SJCRH30 (cell line): ENCODE measurements at places on chromosomes 5 and 9.

DNA sequence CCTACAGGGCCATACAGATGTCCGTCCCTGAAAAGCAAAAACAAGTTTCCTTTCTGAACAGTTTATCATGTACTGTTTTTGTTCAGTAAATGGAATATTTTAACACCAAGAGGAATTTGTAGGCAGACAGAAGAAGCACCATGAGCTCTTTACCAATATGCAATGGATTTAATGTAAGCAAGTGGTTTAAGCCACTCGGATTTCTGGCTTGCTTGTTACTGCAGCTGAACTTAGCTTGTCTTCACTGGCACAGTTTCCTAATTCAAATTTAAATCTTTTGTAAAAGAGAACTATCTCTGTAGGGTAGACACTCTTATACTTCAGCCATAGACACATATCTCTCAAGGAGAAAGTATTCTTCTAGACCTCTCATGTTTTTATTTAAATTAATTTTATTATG lies 12.7 kb upstream of the EBF1 start:
- no peak for DNase-seq

DNA sequence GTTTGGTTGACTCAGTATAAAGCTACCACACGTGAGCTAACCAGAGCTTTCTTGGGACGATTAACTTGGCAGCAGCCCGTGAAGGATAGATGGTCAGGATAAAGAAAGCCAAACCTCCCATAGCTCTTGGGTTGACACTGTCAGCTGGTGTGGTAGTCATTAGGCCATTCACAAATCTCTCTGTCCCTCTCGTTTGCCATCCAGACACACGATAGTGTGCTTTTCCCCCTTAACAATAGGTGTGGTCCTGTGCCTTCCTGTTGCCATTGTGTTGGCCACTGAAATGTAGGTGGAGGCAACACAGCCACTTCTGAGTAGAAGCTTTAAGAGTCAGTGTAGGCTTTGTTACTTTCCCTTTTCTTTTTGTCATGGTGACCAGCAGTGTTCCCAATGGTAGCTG lies 11.7 kb downstream of the OR13J1 start:
- no peak for DNase-seq

- DNase-seq: no peak
Measured at GRCh38 chr9:126043681-126044080, 282.9 kb upstream of the MVB12B start.

DNA sequence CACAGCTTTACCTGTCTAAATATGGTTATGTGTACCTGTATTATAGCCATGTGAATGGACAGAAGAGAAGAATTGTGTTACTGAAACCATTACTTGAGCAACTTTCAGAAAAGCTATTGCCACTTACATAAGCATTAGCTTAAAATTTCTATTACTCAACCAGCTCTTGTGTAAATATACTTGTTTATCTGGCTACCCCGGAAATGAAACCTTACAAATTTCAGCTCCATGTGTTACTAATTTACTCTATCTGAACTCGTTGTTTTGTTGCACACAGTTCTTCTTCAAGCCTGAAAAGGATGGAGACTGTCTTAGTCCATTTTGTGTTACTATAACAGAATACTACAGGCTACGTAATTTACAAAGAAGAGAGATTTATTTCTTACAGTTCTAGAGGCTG lies 22.5 kb upstream of the ADAMTSL1 start:
- DNase-seq: no peak

- no peak for DNase-seq
Measured at GRCh38 chr5:142023836-142024235, 11.0 kb upstream of the GNPDA1 start.

DNA sequence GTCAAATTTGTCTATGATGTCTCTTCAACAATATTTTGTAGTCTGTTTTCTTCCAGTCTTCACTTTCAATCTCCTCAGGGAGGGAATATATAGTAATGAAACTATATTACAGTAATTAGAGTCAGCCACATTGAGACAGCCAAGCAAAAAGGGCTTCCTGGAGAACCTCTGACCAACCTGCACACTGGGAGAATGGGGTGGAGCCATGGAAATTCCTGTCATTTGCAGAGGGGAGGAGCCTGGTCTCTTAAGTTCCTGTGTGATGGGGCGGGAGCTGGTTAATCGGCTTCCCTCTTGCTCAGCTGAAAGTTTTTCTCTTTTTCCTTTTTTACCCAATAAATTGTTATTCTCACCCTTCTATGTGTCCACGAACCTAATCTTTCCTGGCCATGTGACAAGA lies 1220.0 kb downstream of the PTPRD start:
- no peak for DNase-seq

GRCh38 chr5:45507178-45507577 lies 189.0 kb downstream of the HCN1 start:
- DNase-seq: peak; percentile 75

- DNase-seq: no peak
Measured at GRCh38 chr5:38643616-38644015, 87.2 kb upstream of the LIFR start.

- DNase-seq: no peak
Measured at GRCh38 chr5:88707216-88707965, 175.6 kb downstream of the MEF2C start.

GRCh38 chr9:4714266-4715016 lies 26.6 kb downstream of the AK3 start:
- no peak for DNase-seq

DNA sequence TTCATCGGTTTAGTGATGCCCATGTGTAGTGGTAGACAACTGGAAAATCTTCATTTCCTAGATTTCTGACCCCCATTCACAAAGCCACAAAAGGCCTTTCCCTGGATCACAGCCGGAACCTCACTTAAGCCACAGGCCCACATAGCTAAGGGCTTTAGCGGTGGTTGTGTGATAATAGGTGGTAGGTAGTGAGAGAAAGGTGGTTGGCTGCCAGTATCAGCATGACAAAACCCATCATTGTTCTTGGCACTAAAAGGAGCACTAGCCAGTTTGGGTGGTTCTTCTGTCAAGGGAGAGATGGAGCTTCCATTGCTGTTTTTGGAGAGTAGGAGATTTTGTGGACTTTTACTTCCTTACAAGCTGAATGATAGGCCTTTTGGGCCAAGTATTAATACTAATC lies 9.7 kb upstream of the SLC36A2 start:
- DNase-seq: no peak

DNA sequence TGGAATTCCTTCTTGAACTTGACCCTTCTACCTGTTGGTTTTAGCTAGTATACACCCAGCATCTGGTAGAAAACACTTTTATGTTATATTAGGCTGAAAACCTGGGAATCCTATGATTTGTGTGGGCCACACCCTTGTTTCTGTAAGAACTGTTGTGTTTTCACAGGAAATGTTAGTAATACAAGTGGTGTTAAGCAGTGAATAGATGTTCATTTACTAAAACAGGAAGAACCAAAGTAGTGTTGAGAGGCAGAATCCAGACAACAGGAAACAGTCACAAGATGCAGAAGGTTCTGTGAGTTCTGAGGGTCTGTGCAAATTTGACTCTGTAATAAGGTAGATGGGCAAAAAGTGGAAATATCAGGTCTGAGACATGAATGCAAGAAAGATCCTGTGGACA lies 73.0 kb upstream of the RAI14 start:
- no peak for DNase-seq
